ENCODE measurements at places on chromosomes 3 and 15. TPM values are rescaled to one million over a fixed set of nuclear protein-coding genes. Genes with fewer than 3 reads are reported as not detected.

- no peak for DNase-seq
Measured at GRCh38 chr3:58329150-58329921, 3.4 kb upstream of the PXK start.

HACD3 gene
- 105 TPM for total RNA-seq

DNA sequence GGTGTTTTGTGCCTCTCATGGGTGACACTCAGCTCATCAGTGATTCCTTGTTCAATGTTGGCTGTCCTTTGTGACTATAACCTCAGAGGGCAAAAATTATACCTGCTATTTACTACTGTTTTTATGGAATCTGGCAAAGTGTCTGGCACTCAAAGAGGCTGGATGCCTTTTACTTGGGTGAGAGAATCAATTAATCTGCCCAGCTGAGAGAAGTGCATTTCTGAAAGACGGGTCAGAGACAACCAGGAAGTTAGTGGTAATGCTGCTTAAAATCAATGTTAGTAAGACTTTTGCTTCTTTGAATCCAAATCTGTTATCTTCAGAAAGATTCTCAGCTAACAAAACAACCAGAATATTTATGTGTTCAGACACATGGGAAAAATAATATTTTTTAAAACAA lies 436.2 kb upstream of the SUCLG2 start:
- no peak for DNase-seq

MAGEL2 gene
- total RNA-seq = 0.74 TPM

DNA sequence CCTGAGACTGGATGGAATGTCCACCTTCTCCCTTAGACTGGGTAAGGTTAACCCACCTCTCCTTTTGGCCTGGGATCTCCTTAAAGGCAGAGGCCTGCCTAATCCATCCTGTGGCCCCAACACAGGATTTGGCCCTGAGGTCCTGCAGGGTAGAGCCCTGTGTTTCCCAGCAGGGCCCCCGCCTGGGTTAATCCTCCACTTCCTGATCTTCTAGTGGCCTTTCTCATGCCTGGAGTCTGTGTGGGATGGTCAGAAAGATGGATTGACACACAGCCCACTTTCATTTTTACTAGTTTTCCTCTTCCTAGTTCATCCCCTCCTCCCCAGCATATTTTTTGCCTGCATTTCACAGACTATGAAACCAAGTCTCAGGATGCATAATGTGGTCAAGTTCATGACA lies 48.9 kb upstream of the SLC6A6 start:
- no peak for DNase-seq

- DNase-seq = no peak
Measured at GRCh38 chr3:52379610-52380009, 63.5 kb downstream of the DNAH1 start.

- peak; percentile 21 for DNase-seq
Measured at GRCh38 chr3:16741890-16742289, 136.7 kb upstream of the DAZL start.

DNA sequence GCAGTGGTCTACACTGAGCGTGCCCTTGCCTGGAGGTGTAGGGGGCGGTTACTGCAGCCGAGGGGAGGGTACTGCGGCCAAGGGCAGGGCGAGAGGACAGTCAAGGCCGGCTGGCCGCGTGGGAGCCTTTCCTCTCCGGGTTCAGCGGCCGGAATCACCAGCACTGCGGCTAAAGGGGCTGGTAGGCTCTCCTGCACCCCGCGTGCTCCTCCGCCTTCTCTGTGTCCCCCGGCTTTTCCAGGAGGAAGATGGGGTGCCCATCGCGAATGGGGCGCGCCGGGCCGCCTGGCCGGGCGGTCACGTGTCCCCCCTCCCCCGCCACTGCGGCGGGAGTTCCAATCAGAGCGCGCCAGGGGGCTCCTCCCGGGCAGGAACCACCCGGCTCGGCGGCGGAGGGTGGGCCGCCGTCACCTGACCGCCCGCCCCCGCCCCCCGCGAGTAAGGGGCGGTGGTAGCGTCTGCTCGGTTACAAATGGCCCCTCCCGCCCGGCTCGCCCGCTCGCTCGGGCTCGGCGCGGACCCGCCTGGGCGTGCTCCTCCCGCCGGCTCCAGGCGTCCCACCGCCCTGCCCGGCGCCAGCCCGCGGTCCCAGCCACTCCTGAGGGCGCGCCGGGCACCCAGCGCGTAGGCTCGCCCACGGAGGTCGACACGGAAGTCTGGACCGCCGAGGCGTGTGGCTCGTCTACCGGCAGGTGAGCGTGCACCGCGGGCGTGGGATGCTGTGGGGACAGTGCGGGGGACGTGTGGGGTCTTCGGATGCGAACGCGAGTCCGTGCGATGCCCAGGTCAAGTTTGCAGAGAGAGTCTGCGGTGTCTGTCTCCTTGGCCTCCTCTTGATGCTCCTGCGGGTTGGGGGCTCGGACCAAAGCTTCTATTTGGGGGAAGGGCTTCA lies 242.6 kb upstream of the TOPAZ1 start:
- peak; percentile 88 for DNase-seq

DNA sequence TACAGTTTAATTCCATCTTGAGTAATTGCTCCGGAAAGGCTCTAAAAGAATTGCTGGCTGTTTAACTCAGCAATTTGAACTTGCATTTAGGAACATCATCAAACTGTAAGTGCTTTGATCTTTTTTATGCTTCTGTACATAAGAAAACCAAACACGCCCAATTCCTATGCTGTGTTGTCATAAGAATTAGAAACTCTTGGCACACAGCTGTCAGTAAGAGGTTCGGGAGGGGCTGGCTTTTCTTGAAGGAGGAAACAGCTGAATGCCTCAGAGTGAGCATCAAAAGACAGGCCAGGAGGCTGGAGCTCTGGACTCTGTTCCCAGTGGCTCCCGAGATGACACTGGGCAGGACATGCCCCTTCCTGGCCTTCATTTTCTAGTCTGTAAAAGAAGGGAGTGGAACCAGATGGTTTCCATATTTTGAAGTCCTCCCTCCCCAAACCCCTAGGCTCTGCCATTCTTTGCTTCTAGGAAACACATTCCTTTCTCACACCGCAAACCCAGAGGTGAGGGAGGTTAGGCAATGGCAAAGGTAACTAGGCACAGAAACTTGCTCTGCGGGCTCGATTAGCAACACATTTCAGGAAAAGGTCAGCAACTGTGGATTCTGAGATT lies 73.7 kb upstream of the DLG1 start:
- DNase-seq = peak; percentile 75

- no peak for DNase-seq
Measured at GRCh38 chr15:77569729-77570125, 63.0 kb downstream of the LINGO1 start.
